Astrocyte of the cerebellum (primary cell): ENCODE measurements at places on chromosomes 12 and 14.

GRCh38 chr14:52312931-52313355 lies 1.2 kb upstream of the PTGER2 start:
- DNase-seq: no peak

DNA sequence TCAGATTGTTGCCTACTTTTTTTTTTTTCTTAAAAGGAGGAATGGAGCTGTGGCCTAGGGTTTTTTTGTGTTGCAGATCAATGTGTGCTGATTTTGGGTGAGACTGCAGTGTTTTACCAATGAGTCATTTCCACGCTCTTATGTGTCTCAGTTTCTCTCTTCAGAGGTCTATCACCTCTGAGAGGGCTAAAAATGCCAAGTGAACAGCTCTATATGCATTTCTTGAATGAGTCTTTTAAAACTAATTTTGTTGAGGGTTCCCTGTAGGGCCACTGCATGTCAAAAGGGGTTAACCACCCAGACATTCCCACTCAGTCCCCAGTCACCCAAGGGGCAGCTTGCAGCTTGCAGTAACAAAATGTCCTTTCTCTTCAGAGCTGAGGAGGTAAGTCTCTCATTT lies 24.3 kb upstream of the GLIPR1L2 start:
- DNase-seq: peak; percentile 32

GRCh38 chr12:112792743-112793142 lies 1.2 kb downstream of the RPH3A start:
- DNase-seq: no peak

DNA sequence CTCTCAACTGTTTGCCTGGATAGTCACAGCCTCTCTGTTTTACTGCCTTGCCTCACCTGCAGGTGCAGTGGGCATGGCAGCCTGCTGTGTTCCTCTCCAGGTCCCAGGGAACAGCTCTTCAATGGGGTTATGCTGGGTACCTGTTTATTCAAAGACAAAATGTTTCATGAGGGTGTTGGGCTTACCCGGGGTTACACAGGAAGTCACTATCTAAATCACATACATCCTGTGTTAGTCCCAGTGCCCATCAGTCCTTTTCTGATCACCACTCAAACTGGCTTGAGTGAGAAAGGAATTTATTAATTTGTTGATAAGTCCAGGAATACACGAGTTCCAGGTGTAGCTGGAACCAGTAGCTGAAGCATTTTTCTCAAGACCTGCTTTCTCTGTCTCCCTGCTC lies 1503.6 kb upstream of the TMEM132C start:
- no peak for DNase-seq

- DNase-seq: no peak
Observed at GRCh38 chr12:108063192-108063591, 65.9 kb upstream of the WSCD2 start.

GRCh38 chr14:91233936-91234790 lies 10.3 kb downstream of the GPR68 start:
- DNase-seq: no peak

- DNase-seq: no peak
Observed at GRCh38 chr12:2509137-2509536, 285.6 kb upstream of the FKBP4 start.

DNA sequence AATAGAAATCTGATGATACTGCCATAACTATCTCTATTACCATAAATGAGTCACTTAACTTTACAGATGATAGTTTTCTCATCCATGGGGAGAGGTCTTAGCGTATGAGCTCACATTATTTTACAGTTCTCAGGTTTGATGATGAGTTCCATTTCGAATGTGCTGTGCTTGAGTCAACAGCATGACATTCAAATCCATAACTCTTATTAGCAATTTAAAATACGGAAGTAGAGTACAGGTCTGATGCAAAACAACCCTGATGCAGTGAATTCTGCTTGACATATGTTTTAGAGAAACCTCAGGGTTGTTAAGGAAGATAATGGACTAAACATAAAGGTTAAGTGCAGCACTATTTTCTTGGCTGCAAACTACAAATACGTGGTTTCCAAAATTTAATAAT lies 30.0 kb downstream of the C14orf39 start:
- DNase-seq: no peak

DNA sequence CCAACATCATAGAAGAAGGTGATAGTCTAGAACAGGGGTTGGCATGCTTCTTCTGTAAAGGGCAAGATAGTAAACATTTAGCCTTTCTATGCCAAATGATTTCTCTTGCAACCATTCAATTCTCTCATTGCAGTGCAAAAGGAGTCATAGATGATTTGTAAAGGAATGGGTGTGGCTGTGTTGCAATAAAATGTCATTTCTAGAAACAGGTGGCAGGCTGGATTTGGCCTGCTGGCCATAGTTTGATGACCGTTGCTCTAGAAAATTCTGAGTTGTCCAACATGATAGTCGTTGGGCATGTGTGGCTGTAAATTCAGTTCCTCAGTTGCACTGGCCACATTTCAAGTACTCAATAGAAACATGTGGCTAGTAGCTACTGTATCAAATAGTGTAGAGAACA lies 21.7 kb downstream of the SMCO2 start:
- DNase-seq: no peak

DNA sequence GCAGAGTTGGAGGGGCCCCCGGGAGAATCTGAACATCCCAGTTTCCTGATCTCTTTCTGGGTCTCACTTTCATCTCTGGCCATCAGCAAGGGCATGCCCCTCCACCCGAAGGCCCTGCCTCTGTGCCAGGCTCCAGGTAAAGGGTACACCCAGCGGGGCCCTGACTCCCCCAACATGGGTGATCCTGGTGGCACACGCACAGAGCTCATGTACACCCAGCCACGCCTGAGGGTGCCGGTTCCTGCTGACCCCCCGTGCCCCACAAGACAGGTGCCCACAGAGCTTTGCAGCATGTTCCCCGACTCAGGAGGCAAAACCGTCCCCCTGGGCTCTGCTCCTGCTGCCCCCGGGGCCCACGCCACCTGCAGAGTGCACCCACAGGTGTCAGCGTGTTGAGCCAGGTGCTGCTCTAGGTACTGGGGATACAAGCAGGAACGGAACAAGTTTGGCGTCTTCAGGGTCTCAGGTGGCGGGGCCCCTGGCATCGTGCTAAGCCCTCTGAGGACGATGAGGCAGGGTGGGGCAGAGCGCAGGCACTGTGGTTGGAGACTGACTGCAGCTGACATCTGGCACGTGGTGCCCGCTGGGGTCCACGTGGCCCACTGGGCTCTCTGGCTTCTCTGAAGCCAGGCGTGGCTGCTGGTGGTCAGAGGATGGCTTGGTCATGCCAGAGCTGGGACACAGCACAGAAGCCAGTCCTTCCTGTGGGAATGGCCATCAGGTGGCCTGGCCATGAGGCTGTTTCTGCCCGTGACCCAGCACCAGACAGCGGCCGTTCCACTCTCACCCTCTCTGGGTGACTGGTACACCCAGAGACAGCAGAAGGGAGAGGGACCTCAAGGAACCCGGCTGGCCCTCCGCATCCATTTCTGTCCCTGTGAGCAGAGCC lies 13.8 kb downstream of the BAG5 start:
- DNase-seq: no peak

DNA sequence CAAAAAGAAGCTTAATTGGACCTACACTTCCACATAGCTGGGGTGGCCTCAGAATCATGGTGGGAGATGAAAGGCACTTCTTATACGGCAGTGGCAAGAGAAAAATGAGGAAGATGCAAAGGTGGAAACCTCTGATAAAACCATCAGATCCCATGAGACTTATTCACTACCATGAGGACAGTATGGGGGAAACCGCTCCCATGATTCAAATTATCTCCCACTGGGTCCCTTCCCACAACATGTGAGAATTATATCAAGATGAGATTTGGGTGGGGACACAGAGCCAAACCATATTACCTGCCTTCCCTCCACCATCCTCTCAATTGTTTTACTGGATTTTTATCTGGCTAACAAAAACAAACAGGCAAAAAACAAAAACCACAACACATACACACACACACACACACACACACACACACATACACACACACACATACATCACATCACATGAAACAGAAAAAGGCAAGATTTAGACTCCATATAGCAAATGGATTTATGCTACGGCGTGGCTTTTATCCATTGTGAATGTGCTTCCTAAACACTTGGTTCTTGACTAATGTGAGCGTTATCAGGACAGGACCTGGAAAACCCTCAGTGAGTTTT lies 66.7 kb downstream of the ZFP36L1 start:
- no peak for DNase-seq

DNA sequence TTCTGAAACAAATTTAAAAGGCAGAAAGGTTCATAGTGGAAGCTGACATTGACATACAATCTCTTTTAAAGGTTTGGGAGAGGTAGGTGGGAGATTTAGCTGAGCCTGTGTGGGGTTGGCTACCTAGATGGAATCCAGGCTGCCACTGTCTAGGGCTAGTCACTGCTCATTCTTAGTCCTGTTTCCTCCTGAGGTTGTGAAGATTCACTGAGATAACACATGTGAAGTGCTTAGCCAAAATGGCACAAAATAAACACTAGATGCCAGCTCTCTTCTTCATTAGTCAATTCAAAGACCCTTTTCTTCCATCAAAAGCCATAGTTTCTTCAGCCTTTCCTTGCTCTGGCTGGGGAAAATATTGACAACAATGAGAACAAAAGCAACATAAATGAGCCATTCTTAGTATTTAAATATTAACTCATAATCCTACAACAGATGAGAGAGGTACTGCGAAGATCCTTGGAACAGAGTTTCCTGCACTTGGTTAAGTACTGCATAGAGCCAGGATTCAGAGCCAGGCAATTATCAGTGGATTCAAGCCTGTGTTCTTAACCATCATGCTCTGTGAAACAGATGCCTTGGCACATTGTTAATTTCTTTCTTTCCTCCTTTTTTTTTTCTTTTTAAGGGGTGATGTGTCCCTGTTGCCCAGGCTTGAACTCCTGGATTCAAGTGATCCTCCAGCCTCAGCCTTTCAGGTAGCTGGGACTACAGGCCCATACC lies 3.5 kb downstream of the MYF6 start:
- DNase-seq: no peak

DNA sequence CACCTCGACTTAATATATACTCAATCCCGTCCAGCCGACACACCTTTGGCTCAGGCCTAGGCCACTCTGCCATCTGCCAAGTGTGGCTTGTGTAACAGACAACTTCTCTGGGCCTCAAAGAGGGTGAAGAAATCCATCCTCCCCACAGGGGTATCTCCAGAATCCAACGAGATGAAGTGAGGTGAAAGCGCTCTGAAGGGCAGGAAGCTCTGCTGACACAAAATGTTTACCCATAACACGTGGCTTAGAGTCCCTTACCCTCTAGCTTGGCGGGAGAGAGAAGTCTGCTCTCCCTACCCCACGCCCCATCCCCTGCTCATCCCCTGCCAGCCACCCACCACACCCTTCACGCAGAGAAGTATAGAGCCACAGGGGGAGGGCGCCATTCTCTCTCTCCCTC lies 13.0 kb downstream of the ZBTB39 start:
- DNase-seq: no peak

DNA sequence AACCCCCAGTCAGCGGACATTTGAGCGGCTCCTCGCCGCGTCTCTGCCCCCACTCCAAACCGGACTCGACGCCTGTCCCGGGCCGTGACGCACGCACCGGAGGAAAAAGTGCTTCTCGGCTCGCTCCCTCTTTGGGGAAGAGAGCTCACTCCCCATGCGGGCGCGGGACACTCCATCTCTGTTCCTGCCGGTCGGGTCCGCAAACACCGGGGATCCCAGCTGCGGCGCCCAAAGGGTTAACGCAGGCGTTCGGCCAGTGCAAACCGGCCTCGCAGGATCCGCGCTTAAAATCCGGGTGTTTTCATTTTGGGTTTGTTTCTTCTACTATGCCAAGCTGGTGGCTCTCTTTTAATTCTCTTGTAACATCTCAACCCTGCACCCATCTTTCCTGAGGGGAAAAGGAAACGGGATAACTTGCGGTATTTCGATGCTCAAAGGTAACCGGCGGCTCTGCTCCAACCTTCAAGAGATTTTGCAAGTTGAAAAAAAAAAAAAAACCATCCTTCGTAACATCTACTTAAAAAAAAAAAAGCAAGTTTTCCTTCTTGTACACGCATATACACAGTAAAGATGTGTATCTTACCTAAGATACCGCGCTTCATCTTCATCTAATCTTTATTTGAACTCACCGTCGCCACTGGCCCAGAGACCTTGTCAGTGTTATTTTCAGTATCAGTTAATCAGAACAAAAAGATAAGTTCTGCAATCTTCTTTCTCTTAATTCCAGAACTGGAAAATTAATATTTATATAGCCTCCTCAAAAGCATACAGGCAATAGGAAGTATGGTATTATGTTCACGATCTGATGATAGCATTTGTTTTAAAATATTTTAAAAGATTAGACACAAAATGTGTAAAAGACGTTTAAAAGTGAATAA lies 1.6 kb upstream of the ATP2B1 start:
- DNase-seq: no peak

DNA sequence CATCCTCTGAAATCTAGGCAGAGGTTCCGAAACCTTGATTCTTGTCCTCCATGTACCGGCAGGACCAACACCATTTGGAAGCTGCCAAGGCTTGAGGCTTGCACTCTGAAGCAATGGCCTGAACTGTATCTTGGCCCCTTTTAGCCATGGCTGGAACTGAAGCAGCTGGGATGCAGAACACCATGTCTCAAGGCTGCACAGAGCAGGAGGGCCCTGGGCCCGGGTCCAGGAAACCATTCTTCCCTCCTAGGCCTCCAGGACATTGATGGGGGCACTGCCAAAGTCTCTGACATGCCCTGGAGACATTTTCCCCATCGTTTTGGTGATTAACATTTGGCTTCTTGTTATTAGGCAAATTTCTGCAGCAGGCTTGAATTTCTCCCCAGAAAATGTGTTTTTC lies 198.7 kb downstream of the EFCAB11 start:
- no peak for DNase-seq

- DNase-seq: no peak
Observed at GRCh38 chr12:94150240-94151121, 2.1 kb downstream of the PLXNC1 start.

- DNase-seq: no peak
Observed at GRCh38 chr14:100323942-100324307, 786 bp downstream of the SLC25A47 start.

- DNase-seq: no peak
Observed at GRCh38 chr12:24111086-24111485, 161.6 kb upstream of the SOX5 start.

- no peak for DNase-seq
Observed at GRCh38 chr14:99573000-99573330, 31.0 kb downstream of the CCDC85C start.

DNA sequence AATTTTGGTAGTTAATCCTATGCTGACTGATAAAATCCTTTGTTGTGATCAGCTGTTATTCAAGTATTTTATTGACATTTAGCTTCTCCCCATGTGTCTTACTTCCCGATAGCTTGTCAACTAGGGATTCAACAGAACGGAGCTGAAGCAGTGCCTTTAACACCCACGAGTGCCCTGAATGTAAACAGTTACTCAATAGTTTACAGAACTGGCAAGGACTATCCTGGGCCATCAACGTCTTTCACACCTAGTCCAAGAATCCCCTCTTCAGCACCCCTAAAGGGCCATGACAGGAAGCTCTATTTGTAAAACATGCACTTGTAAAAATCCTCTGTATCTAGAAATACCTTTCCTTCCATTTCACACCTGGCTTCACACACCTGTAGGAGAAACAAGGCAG lies 45.3 kb downstream of the SETD3 start:
- DNase-seq: no peak

GRCh38 chr12:106020736-106021135 lies 118.0 kb downstream of the NUAK1 start:
- DNase-seq: no peak
